PC-3 (cell line): ENCODE measurements at places on chromosomes 2 and 18. TPM values are rescaled to one million over a fixed set of nuclear protein-coding genes. Genes with fewer than 3 reads are reported as not detected.

- DNase-seq, result no peak
These were observed 161.0 kb upstream of the ID2 start for GRCh38 chr2:8520791-8521344.

GRCh38 chr2:236109473-236109872 lies 58.7 kb downstream of the GBX2 start:
- no peak for DNase-seq

GRCh38 chr2:2650608-2651375 lies 319.7 kb upstream of the MYT1L start:
- no peak for DNase-seq

GRCh38 chr2:198587240-198587639 lies 782.8 kb downstream of the PLCL1 start:
- no peak for DNase-seq

- DNase-seq, result no peak
These were observed 33.1 kb downstream of the METTL4 start for GRCh38 chr18:2538236-2538635.

DNA sequence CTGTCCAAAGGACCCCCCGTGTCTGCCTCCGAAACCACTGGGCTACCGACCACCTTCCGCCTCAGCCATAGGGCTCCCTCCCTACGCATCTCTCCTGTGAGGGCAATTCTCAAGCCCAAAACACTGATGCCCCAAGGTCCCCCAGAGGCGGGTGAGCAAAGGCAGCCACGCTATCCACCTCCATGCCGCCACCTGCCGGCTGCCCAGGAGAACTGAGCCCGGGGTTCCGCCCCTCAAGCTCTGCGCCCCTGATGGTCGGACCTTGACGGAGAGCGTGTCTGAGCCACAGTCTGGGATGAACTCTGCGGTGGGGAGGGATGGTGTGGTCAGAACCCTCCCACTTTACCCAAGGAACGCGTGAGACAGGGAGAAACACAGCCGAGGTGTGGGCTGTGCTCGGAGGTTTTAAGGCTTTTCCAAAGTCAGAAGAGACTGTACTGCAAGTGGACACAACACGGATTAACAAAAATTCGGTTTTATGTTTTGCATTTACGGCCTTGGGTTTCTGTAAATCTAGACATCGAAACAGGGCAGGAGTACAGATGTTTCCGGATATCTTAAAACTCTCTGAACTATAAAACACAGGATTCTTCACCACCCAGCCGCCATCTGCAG lies 114.1 kb downstream of the ZNF516 start:
- DNase-seq, result no peak

Gene C2orf66
- 0.51 TPM in 1 of 2 replicates, not detected in the other for total RNA-seq

Gene POTEC
- 0.04 TPM in 1 of 2 replicates, not detected in the other for total RNA-seq

Gene SLC4A3
- total RNA-seq, result 11.6 and 14.3 TPM in 2 replicates

Gene AQP4
- not detected in 2 replicates for total RNA-seq
